ENCODE measurements at places on chromosomes 7 and 10.

DNA sequence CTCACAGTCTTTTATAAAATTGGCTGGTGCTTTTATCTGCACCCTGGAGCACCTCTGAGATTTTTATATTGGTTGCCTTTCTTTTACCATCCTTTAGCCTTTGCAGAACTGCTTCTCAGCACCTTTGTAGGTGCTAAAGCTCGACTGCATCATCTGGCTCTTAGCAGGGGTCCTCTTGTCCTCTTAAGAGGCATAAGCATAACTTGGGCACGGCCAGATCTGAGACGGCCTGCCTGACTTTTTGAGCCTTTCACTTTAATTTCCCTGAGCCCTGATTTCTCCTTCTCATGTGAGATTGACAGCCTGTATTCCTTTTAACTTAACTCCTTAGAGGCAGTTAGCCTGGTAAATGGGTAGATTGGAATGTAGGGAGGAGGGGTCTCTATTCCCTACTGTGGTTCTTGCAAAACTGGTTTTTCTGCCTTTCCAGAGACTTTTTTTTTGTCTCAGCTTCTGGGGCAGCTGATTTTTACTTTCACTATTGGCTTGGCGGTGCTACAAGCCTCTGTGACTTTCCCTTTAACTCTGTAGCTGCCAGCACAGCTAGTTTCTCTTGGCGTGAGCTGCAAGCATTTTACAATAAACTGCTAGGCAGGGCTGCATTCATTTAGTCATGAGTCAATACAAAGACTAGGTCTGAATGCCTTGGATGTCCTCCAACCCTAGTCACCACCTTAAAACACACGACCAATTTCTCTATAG is 24.0 kb downstream of the ZPBP start:
- DNase-seq, result no peak

GRCh38 chr7:945147-945555 is 9.3 kb downstream of the ADAP1 start:
- no peak for DNase-seq

- no peak for DNase-seq
Observed at GRCh38 chr10:27564880-27565279, 60.8 kb downstream of the RAB18 start.

DNA sequence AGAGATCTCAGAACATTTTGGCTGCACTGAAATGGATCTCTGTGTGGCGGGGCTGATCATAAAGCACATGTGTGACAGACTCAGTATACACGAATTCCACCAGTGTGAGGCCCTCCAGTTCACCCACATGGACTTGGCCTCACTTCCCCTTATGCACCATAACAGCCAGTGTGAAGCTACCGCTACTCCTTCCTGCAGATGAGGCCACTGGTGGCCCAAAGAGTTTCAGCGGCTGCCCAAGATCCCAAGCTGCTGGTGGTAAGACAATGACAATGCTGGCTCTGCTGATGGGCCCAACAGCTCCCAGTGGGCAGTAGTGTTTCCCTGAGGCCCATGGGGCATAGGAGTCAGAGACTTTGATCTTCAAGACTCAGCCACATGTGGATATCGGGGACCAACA is 21.0 kb upstream of the C10orf71 start:
- DNase-seq, result no peak

DNA sequence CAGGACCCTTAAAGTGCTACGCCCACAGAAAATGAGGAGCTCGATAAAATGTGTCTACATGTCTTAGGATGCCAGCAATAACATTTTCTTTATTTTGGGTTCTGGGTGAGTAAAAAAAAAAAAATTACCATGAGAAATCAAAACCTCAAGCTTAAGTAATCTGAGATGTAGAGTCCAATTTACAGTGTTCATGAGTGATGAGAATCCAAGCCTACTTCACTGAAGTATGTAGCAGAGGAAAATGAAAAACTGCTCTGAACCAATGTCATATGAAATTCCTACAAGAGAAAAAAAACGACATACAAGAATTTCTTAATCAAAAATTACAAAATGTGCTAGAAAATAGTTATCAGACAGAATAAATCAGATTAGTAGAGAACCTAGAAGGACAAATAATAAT is 274.4 kb downstream of the HTR7 start:
- no peak for DNase-seq

GRCh38 chr10:48449501-48450232 is 143.2 kb downstream of the MAPK8 start:
- no peak for DNase-seq

DNA sequence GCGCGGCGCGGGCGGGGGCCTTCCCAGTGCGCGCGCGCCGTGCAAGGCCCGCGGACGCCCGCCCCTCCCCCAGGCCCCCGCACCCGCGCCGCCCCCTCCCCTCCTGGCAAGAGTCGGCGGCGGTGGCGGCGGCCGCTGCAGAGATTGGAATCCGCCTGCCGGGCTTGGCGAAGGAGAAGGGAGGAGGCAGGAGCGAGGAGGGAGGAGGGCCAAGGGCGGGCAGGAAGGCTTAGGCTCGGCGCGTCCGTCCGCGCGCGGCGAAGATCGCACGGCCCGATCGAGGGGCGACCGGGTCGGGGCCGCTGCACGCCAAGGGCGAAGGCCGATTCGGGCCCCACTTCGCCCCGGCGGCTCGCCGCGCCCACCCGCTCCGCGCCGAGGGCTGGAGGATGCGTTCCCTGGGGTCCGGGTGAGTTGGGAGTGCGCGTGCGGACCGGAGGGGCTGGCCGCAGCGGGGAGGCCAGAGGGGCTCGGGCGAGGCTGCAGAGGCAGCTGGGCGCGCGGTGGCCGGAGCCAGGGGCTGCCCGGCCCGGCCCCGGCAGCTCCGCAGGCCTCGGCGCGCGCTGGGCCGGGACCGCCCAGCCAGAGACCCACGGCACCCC is at the start of gene BMPR1A:
Gene BMPR1A (plus strand): TSS at position 109 of the 602 bp plus-strand sequence. CDS start 119,400 bp downstream, outside the sequence.
- no peak for DNase-seq

DNA sequence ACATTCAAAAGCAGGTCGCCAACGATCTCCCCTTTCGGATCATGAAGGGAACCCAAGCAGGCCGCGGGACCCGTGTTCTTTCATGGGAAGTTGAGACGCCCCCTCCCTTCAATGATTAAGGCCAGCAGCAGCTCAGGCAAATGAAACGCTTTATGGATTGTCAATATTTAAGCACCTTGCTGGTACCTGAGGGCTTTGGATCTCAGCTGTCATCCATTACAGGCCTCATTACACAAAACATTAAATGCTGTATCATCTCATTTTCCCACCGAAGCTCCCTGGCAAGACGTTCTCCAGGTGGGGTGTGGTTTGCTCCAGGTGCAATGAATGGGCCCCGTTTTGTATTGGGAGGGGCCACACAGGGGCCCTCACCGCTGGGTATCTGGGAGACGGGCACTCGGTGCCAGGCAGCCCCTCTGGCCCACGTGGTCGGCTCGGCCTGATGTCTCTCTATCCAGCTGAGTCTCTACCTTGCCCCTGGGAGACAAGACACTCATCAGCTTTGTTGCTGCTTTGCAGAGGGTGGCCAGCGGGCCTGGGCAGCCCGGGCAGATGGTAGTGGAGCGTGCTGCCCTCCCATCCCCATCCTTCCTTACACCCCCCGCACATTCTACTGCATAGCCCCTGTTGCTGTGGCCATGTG is 456.1 kb upstream of the FOXK1 start:
- DNase-seq, result no peak

DNA sequence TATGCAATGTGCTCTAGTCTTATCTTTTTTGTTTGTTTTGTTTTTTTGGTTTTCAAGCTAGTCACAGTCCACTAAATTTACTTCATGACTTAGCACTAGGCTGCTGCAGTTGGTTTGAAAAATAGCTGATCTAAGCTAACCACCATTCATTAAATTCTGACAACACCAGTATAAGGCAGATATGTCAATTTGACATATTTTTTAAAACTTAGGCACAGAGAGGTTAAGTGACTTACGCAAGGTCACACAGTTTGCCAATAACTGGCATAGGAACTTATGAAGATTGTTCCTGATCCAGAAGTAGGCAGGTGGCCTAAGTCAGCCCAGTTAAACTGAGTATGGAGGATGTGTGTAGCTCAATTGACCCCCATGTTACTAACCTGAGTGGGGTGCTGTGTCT is 377.3 kb upstream of the NFE2L3 start:
- no peak for DNase-seq

DNA sequence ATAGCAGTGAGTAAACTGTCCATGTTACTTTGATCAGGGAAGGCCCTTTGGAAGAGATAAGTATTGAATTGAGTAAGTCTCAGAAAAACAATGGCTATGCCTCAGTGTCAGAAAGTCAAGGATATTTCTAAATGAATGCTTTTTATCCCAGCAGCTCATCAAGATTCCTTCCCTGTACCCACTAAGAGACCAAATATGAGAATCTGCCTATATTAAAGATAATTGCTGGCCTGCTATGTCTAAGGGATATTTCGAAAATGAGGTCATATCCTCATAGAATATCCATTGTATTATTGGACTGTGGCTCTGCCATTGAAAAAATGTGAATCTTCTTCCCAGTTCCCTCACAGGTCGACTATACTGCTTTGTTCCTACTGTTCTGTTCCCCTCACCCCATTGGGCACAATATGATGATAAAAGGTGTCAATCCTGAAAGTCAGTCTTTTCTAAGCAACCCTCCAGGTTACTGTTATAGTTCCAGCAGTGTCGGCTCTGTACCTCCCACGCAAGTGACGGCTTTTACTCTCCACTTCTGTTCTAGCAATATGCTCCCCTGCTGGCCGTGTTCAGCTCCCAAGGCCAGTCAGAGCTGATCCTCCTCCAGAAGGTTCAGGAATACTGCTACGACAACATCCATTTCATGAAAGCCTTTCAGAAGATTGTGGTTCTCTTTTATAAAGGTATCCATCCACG is 51.7 kb downstream of the BZW2 start:
- DNase-seq, result no peak

DNA sequence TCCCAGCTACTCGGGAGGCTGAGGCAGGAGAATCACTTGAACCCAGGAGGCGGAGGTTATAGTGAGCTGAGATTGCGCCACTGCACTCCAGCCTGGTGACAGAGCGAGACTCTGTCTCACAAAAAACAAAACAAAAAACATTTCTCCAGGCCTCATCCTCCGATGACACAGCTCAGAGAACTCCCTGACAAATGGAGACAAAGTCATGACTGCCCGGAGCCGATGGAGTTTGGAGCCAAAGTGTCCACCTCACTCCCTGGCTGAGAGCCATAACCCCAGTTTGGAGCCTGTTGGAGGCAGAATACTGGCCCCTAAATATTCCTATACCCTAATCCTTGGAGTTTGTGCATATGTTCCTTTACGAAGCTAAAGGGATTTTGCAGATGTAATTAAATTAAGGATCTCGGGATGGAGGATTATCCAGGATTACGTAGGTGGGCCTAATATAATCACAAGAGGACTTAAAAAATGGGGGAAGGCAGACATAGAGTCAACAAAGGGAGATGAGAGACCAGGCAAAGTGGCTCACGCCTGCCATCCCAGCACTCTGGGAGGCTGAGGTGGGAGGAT is 22.7 kb downstream of the SSC4D start:
- no peak for DNase-seq

DNA sequence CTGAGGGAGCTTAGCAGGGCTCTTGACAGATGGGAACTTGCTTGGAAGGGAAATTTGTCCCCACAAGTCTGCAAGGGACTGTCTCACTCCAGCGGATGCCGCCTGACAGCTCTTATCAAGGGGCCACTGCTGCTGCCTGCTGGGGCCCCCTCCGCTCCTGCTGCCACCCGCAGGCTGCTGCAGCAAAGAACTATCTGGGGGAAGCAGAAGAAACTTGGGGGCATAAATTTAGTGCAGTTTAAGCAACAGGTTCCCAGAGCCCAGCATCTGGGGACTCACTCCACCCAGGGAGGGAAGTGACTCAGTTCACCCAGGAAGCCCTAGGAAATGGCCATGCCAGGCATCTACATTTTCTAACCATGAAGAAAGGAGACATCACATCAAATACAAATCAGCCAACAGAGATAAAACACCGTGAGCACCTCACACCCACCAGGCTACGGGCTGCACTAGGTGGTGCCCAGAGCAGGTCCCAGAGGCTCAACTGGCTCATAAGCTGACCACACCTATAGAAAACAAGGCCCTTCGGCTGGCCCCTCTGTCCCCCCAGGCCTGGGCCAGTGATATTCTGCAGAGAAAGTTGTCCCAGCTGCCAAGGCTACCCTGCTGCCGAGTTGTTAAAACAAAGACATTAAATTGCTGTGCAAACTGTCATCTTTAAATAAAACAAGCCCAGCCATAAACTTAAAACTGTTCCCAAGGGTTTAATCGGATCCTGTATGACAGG is 3.7 kb downstream of the RGS10 start:
- DNase-seq, result no peak

- DNase-seq, result no peak
Observed at GRCh38 chr10:9230625-9231024, 1176.1 kb downstream of the GATA3 start.

DNA sequence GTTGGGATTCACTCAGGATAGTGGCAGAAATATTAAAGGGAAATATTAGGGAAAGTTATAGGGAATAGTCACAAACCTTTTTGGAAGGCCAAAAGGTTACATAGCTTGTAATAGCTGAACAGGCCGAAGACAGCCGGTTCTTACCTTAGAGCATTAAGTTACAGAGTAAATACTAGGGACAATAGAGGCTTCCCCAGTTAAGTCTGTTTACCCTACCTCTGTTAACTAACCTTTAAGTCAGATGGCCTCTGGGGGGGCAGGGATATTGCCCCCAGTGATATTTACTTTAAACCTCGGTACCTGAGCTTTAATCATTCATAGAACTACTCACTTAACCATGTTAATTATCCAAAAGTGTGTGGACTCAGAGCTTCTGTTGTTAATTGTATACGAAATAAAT is 7.4 kb downstream of the POLR1F start:
- no peak for DNase-seq

Measured in NCI-H2107 (cell line).